ENCODE measurements at places on chromosomes 7 and 10.

- no peak for DNase-seq
Measured at GRCh38 chr10:11355592-11355991, 255.9 kb downstream of the USP6NL start.

DNA sequence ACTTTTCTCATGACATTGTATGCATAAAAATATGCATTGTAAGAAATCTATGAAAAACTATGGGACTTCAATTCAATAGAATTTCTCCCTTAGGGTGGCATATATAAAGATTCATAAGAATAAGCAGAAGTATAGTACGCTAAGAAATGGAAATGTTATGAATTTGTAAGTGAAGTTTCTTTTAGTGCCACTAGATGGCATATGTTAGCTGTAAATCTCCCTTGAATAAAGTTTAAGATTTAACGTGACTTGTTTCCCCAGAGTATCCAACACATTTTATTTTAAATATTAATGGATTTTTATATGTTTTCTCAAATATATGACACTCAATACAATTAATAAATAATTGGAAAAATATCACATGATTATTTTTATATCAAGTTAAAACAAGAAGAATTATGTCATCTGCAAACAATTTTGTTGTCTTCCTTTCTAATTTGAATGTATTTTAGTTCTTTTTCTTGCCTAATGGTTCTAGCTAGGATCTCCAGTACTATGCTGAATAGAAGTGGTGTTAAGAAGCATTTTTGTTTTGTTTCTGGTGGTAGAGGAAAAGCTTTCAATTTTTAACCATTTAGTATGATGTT is 287.2 kb downstream of the HGF start:
- no peak for DNase-seq

DNA sequence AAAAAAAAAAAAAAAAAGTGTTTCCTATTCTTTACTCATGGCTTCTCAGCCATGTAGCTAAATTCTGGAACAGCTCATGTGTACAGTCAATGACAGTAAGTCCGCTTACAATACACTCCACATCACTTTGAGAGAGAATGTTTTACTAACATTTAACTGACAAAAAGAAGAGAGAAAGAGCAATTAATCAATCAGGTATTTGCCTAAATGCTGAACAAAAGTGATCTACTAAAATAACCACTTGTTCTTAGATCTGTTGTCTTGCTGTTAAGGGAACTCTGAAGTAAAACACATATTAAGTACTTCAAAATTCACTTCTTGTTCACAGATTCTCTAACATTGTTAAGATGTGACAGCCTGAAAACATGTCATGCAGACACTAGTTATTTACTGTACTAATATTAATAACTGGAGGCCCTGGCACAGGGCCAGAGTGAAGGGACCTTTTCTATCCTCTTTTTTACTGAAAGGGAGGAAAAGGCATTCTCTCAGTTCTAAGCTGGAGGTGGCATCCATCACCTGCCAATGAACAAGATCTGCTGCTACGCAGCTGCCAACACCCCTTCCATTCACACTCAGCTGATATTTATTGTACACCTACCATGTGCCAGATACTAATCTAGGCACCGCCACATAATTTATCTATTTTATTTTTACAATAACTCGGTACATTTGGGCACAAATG is 72.6 kb downstream of the AHR start:
- DNase-seq: no peak

DNA sequence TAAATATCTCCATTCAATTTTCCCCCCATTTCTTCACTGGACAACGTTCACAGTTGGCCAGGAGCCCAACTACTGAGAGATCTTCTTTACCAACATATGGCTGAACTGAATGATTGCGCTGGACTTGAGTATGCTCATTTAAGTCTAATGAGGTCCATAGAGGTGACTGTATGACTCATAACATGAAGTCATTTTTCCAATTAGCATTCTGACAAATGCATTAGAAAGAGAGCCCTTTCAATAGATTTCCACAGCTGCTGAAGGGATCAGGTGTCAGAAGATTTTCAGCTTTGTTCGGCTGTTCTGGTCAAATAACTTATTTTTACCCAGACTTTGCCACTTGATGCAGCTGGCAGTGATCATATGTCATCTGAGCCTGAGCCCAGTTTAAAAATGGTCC is 438.0 kb downstream of the ETV1 start:
- no peak for DNase-seq

GRCh38 chr7:149882248-149883047 is 8.7 kb downstream of the ATP6V0E2 start:
- DNase-seq: no peak

GRCh38 chr7:2736411-2736914 is 48.5 kb downstream of the AMZ1 start:
- DNase-seq: no peak

DNA sequence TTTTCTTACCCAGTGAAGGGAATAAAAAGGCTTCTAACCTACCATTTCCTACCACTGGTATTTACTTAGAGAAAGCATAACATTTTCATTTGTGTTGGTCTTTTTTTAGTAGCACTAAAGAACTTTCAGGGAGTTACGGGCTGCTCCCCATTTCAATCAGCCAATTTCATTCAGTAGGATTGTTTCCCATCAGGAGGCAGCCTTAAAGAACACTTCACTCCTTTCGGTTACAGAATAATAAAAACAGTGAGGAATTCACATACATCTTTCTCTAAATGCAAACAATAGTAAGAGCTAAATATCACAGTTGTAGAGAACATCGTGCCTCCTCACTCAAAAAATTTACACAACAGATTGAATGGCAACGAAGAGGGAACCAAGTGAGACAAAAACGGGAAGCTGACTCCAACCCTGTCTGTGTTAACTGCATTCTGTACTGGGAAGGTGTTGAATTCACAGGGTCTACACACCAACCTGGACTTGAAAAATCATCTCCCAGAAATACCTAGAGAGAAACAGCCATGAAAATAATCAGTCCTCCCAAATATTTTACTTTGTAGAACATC is 55.5 kb upstream of the ABLIM1 start:
- no peak for DNase-seq

DNA sequence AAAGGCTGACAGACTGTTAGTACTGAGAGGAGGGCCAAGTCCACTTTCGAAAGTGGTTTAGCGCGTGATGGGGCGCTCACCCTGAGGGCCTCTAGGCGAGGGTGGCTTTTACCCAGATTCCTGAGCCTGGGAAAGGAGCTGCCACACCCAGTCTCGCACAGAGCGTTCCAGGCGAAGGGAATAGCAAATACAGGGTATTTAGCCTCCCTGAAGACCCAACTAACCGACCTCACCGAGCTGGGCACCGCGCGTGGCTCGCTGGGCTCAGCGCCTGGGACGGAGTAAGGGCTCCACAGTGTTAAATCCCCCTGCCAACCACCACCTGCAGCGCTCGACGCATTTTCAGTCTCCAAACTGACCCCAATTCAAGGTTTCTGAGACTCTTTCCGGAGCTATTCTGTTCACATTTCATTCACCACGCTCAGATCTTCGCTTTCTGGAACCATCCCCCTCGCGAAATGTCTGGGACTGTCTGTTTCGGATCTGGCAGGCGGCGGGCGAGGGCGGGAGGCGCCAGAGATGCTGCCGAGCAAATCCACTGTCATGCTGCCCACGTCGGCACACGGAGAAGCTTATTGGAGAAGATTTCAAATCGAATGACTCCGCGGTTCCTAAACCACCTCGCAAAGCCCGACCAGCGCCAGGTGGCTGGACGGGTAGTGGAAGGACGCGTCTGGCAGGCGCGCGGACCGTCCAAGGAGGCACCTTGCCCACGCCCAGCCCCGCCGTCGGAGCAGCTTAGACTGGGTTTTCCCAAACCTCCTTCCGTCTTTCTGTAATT is 1.4 kb upstream of the OSBPL3 start:
- no peak for DNase-seq
